LNCaP clone FGC (cell line): ENCODE measurements at places on chromosomes 6 and 20.
A peak's percentile ranks its signal among the peaks of the same experiment; 100 is the strongest.

GRCh38 chr6:24906314-24906713 lies 29.4 kb downstream of the RIPOR2 start:
- DNase-seq: no peak

GRCh38 chr6:167416676-167417430 lies 92.0 kb downstream of the TTLL2 start:
- no peak for DNase-seq

GRCh38 chr6:17413313-17413750 lies 19.9 kb downstream of the CAP2 start:
- peak; percentile 25 for DNase-seq

GRCh38 chr6:5746053-5746758 lies 260.5 kb downstream of the NRN1 start:
- DNase-seq: no peak

DNA sequence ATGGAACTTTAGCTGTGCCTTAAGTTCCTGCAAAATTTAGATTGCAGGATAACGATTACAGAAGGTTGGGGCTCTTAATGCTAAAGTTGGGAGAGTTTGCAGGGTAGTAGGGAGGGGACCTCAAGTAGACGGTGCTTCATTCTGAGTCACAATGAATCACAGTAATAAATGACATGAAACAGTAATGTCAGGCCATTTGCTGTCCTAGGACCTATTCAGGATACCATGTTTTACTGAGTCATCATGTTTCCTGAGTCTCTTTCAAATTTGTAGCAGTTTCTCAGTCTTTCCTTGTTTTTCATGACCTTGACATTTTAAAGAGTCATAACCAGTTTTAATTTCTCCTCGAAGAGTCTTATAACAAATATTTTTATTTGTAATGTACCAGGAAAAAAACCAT lies 406.9 kb upstream of the MAP3K7 start:
- DNase-seq: no peak

- no peak for DNase-seq
These were observed 176.8 kb downstream of the HTR1B start for GRCh38 chr6:77286541-77286940.

GRCh38 chr6:137879299-137879698 lies 12.2 kb downstream of the TNFAIP3 start:
- DNase-seq: no peak

- no peak for DNase-seq
These were observed 5.4 kb downstream of the EYA2 start for GRCh38 chr20:46900086-46900485.

GRCh38 chr6:127457456-127458064 lies 1.6 kb downstream of the KIAA0408 start:
- no peak for DNase-seq

- no peak for DNase-seq
These were observed 1320.1 kb upstream of the GJE1 start for GRCh38 chr6:140812636-140813035.

- no peak for DNase-seq
These were observed 13.3 kb upstream of the FAXC start for GRCh38 chr6:99362678-99363268.

DNA sequence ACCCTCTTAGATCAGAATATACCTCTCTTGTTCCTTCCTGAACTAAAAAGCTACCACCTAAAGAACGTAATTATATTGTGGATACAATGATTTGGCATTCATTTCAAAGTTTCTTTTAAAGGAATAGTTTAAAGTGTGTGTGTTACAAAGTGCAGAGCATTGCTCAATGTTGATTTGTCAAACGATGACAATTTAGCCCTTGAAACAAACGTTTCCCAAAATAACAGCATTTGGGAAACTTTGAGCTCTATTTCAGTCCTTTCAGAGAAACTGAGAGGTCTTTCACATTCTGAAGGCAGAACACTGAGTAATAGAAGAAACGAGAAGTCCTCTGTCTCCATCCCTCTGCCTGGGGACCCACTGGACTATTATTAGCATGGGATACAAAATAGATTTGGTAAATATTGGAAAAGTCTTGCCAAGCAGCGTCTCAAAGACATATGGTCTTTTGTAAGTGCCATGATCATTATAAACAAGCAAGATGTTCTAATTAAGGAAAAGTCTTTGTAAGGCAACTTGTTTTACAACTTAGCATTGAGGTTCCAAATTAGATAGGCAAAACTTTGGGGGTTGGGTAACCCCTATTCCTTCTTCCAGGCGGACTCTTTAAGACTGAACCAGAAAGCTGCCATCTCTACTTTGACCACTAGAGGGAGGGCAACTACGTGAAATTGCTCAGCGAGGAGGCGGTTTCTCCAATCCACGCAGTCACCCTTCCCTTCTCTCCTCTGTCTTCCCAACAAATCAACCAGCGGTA lies 208.8 kb downstream of the RNF144B start:
- peak; percentile 6 for DNase-seq

DNA sequence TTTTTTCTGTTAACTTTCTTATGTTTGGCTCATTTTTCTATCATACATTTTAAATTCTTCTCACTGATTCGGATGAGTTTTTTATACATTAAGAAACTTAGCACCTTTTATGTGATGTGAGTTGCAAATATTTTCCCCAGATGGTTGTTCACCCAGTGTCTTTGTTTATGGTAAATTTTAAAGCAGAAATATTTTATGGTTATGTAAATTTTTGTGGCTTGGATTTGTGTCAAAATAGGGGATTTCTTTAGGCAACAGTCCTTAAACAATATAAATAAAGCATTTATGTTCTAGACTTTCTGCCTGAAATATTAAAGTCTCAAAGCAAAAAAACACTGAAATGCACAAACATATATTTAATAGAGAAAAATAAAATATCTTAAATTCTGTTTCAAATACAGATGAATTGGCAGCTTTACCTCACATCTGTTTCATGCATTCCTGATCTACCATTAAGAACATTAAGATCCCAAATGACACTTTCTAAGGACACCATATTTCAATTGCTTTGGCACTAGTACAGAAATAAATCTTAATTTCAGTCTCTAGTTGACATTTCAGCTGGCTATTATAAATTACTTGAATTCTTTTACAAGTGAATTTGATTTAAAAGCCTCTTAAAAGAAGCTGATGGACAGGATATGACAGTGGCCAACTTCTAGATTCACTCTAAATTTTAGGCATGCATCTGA lies 646.6 kb downstream of the HACE1 start:
- DNase-seq: no peak
